IMR-90 (cell line): ENCODE measurements at places on chromosomes 3 and 15. TPM values are rescaled to one million over a fixed set of nuclear protein-coding genes. Genes with fewer than 3 reads are reported as not detected.

Gene NANOGP8
- not detected in 2 replicates for total RNA-seq

Gene CLDN18
- total RNA-seq, result not detected in 2 replicates

Gene CAPN7
- 21.3 and 28.1 TPM in 2 replicates for total RNA-seq

Gene FAM81A
- not detected in 2 replicates for total RNA-seq

Gene ABHD17C
- total RNA-seq, result 5.3 and 5.4 TPM in 2 replicates

Gene ZBTB47
- 9.7 and 10.9 TPM in 2 replicates for total RNA-seq

Gene CHRNA5
- 0.54 and 1.4 TPM in 2 replicates for total RNA-seq

Gene ARL6IP5
- 98.8 and 126 TPM in 2 replicates for total RNA-seq

Gene P3H2
- total RNA-seq, result 54.7 and 74.4 TPM in 2 replicates

Gene PLA2G4D
- not detected in 2 replicates for total RNA-seq

Gene KLF15
- under 0.01 and 0.18 TPM in 2 replicates for total RNA-seq

Gene PPM1L
- total RNA-seq, result 0.18 and 0.28 TPM in 2 replicates

Gene HDC
- total RNA-seq, result not detected in 2 replicates

Gene MAGEF1
- 10.6 and 16.4 TPM in 2 replicates for total RNA-seq

Gene SLC2A2
- not detected in 2 replicates for total RNA-seq

Gene CNTN3
- total RNA-seq, result 3.3 and 3.6 TPM in 2 replicates

Gene LRRC31
- not detected in 2 replicates for total RNA-seq

Gene ABCF3
- 35.0 and 36.9 TPM in 2 replicates for total RNA-seq

Gene SEMA7A
- 27.8 and 30.5 TPM in 2 replicates for total RNA-seq

Gene IL17RB
- under 0.01 TPM in 1 of 2 replicates, not detected in the other for total RNA-seq

Gene INSYN1
- under 0.01 and 0.18 TPM in 2 replicates for total RNA-seq

Gene DHX30
- 51.7 and 57.2 TPM in 2 replicates for total RNA-seq

Gene PLAAT1
- 0.54 and 0.56 TPM in 2 replicates for total RNA-seq

Gene LRRC57
- total RNA-seq, result 9.5 and 10.0 TPM in 2 replicates

Gene SAMMSON
- total RNA-seq, result not detected in 2 replicates

Gene ZFAND6
- 88.6 and 96.4 TPM in 2 replicates for total RNA-seq
